ENCODE measurements at places on chromosomes 13 and 19.

- no peak for DNase-seq
These were observed 141.2 kb upstream of the KLHL1 start for GRCh38 chr13:70249332-70250064.

GRCh38 chr13:30523211-30523610 lies 57.5 kb upstream of the HMGB1 start:
- no peak for DNase-seq

DNA sequence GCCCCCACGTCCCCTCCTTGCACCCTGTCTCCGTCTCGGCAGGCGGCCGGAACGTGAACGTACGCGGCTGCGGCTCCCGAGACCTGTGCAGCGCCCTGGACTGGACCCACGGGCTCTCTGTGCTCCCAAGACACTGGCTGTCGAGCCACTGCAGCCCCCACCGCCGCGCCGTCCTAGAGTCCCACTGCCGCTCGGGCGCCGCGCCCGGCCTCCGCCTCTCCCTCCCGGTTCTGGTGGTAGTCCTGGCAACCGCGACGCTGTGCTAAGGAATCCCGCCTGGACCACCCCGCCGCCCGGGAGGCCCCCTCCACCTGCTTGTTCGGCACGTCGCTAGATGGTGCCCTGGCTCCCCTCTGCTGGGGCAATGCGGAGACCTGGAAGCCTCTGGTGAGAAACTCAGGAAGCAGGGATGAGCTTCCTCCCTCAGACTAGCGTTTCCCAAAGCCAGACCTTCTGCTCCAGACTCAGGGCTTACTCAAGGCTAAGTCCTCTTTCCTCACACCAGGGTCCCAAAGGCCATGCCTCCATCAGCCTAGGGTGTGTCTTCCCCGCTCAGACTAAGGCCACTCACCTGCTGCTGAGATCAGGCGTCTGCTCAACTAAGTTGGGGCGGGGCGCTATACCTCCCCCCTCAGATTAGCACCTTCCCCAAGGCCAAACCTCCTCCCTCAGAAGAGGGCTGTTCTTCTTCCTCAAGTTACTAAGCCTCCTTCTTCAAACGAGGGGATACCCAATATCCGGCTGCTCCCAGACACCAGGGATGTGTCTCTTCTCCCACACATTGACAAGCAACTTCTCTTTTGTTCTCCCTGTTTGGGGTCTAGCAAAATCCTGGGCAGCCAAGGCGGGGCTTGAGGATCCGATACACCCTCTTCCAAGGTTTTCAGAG lies 16.1 kb upstream of the IRGC start:
- no peak for DNase-seq

- no peak for DNase-seq
These were observed 4.9 kb downstream of the CCDC122 start for GRCh38 chr13:43874504-43875092.

GRCh38 chr19:57803594-57804325 lies 11.0 kb downstream of the ZNF552 start:
- no peak for DNase-seq

DNA sequence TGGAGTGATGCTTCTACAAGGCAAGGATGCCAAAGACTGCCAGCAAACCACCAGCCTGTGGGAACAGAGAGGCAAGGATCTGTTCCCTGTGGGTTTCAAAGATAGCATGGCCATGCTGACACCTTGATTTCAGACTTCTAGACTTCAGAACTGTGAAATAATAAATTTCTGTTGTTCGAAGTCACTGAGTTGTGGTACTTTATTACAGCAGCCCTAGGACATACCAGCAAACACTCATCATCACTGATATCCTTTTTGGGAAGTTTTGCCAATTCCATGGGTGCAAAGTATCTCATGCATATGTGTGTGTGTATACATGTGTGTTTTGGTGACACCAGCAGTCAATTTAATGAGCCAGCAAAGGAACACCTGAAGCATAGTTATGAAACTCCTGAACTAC lies 21.0 kb downstream of the LMO7 start:
- no peak for DNase-seq

DNA sequence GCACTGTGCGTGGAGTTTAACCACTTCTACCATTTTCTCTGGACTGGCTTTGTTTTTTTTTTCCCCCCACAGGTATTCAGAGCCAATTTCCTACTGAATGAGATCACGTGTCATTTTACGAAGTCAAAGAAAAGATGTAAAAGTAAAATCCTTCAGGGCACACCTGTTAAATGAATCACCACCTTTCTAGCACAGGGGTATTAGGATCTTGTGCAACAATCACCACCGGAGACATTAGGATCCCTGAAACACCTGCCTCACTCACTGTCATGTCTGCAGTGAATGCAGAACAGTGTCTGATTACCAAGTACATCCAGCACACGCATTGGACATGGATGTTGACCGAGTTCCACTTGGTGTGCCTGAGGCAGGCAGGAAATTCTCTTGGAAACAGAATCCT lies 17.2 kb downstream of the BRD4 start:
- DNase-seq: no peak

- no peak for DNase-seq
These were observed 11.9 kb downstream of the SUGP1 start for GRCh38 chr19:19308373-19308772.

DNA sequence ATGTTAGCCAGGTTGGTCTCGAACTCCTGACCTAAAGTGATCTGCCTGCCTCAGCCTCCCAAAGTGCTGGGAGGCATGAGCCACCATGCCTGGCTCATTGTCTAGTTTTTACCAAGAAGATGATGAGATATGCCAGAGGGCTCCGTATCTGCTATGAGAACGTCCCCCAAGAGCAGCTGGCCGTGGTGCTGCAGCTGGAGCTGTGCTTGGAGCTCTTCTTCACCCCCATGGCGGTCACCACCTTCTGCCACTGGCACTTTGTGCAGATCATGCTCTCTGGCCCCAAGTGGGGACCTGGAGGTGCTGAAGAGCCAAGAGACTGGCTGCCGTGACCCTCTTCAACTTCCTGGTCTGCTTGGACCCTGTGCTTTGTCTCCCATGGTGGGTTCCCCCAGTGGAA lies 36.8 kb downstream of the GPR42 start:
- no peak for DNase-seq

DNA sequence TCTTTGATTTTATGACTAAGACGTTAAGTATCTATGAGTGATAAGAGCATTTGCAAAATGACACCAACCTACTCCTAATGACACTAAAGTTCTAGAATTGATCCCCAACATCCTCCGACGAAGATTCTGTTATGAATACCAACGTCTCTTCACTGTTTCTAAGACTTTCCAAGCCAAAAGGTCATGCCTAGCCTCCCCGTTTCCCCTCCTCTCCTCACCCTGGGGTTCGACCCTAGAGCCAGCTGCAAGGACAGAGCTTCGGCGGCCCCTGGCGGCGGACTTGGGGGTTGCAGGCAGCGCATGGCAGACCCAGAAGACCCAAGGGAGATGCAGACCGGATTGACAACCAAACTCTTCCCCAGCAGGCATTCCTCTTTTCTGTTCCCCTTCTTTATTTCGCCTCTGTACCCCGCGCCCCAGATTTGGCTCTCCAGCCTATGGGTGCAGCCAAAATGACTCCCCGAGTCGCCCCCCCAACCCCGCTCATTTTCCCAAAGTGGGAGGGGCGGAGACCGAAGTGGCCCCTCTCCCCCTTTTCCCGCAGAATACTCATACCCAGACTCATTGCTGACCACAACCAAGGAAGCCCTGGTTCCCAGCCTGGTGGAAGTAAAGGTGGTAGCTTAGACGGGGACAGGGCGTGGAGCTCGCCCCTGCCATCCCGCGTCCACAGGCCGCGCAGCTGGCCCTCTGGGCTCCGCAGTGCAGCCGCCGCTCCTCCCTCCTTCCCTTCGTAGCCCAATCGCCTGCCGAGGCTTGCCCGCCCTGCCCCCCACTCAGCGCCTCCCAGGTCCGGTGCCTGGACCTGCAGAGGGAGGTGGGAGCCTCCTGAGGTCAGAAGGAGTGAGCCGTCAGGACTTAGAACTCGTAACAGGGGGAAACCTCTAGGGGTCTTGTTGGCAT lies 4.1 kb upstream of the EML2 start:
- DNase-seq: peak; percentile 81

DNA sequence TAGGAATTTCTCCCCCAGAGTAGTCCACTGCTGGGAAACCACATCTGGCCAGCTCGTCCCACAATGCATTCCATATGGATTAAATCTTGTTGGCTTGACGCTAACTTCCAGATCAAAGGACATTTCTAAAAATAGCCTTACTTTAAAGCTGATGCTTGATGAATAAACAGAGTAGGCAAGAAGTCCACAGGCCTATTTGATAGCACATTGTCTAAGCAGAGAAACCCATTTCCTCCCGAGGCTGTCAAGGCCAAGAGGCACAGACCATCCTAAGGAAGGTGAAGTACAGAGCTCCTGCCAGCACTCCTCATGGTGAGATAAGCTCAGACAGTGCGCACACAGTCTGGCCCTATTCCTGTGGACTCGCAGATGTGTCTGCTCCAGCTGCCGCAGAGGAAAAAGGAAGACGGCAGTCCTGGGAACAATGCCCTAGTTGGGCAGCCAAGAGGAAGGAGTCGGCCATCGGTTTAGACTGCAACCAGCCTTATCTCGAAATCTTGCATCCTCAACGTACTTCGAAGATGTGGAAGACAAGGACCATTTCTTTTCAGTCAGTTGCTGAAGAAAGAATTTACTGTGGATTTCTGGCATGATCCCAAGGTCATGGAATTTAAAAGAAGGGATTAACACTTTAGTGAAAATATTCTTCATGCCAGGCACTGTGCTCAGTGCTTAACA lies 156.8 kb downstream of the RGCC start:
- no peak for DNase-seq

GRCh38 chr13:24742294-24742693 lies 21.7 kb upstream of the RNF17 start:
- no peak for DNase-seq

- no peak for DNase-seq
These were observed 210.9 kb downstream of the RGCC start for GRCh38 chr13:41668130-41668757.

- DNase-seq: no peak
These were observed 465.1 kb upstream of the PCDH20 start for GRCh38 chr13:61880578-61881283.

GRCh38 chr19:22030680-22031079 lies 19.9 kb upstream of the ZNF208 start:
- no peak for DNase-seq

DNA sequence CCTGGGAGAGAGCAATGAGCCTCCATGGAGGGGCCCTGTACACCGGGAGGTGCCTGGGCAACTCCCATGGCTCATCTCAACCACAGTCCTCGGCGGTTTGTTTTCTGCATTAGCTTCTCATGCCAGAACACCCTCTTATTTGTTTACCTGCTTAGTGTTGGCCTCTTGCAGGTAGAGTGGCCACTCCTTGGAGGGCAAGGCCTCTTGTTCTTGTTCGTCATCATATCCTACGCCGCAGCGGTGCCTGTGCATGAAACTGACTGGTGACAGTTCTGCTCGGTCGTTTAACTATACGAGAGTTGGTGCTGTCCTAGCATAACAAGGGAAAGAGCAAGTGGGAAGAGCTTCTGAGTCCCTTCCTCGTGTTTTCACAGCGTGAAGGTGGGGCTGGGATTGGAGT lies 40.5 kb upstream of the RNF113B start:
- DNase-seq: no peak

GRCh38 chr19:5340637-5341447 lies at the start of gene PTPRS:
TSS of gene PTPRS (minus strand) at chr19:5340812. CDS start at chr19:5286140, 54,672 bp downstream.
- peak; percentile 61 for DNase-seq

DNA sequence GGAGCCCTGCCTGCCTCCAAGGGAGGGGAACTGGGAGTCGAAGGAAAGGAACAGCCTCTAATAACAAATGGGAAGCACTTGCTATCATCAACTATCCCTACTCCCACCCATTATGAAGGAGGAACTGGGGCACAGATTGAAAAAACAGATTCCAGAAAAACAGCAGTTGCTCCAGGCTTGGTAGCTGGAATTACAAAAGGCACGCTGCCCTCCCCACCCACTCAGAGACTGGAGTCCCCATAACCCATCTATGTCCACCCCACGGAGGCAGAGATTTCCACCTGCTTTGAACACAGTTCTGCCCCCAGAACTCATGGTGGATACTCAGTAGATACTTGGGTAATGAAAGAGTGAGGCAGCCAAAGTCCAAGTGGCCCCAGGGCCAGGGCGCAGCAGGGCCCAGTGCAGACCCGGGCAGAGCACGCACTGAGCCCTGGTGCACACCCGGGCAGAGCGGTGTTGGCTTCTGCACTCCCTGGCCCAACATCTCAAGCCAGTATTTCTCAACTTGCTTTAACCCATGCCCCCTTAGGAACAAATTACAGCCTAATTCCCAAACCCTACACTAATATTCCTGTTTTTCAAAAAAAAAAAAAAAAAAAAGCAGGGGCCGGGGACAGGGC lies 19.1 kb upstream of the CCNP start:
- no peak for DNase-seq

DNA sequence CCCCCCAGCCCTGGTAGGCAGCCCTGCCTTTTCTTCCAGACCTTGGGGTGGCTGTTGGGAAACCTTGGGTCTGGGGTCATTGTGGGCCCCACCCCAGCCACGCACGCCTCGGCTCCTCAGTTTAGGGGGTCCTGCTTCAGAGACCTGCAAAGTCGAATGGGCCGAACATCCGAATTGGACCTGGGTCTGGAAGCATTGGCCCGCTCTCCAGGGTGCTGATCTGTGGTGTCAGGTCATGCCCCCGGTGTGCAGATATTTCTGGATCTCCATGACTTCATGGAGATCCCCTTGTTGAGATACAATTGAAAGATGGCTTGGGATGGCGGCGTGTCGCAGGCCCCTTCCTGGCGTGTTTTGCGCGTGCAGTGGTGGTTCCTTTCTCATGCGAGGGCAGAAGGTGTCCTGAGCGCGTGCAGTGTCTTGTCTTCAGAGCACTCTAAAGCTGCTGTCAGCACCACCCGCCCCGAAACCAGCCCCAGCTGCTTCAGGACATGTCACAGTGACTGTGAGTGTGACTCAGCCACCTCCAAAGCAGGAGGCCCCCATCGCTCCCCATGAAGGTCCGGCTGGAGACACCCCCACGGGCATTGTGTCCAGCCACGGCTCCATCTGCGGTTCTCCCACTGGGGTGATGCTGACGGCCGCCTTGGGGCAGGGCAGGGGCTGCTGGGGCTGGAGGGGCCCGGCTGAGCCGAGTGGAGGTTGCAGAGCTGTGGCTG lies 112.7 kb downstream of the KDM4B start:
- no peak for DNase-seq

DNA sequence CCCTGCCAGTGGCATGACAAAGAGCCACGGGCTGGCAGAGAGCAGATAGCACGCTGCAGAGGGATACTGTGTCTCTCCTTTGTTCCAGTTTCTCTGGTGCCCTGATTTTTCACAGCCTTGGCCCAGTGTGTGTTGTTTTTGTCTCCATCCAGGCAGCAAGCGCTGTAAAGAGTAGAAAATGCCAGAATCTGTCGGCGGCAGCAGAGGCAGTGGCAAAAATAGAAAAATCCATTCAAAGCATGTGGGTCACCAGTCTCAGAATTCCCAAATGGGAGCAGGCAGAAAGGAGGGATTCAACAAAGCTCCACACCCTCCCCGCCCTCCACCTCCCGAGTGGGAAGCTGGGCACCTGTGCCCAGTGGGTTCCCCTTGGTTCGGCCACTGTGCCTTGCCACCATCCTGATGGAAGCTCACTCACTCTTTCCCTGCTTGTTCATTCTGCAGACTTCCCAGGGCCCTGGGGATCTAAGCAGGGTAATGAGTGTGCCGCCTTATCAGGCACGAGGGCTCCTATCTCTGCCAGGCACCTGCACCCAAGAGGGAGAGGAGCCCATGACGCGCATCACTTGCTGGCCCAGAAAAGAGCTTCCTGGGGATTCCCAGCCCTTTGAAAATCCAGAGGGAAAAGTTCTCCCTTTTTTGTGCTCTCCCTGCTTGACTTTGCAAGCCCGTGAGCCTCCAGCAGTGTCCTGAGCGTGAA lies 416.9 kb downstream of the IRS2 start:
- no peak for DNase-seq

Measured in stimulated activated CD8-positive, alpha-beta memory T cell treated with anti-CD3 and anti-CD28 coated beads, Interleukin-12 subunit alpha, Interleukin-12 subunit beta, amount 100 ng/mL, for 4 hours (primary cell).